Ovary (tissue), 10 donors: ENCODE measurements at places on chromosomes 2 and 18.

DNA sequence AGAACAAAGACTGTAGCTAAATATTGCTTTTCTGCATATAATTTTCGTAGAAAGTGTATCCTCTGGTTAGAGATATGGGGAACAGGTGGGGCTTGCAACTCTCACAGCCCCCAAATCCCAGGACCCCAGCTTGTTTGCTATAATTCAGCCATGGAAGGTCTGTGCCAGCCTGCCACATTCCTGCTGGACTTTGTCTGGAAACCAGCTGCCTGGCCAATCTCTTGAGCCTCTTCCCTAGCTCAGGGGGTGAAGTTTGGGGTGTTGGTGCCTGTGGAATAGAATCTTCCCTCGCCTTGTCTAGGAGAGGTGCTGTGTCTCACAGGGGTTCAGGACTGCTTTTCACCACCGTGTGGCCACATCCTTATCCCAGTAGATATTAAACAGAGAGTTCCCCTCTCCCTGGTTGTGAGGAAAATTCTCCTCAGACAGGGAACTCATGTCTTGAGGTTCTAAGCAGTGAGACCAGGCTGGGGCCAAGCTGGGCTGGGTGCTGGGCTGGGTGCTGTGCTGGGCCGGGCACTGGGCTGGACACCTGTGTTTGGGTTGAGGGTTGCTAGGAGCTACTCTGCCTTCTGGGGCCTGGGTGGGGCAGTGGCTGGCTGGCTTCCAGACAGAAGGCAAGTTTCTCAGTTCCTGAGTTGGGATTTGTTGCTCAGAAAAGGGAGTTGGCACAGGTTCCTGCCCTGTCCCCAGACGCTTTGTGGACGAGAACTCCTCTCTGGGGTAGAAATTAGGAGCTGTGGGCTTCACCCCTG, 12.3 kb downstream of the TOGARAM2 start:
- H3K27ac ChIP-seq = no peak overlapping the region
- no peaks in the 10 kb centered on the region for H3K27me3 ChIP-seq
- H3K4me3 ChIP-seq = no peak overlapping the region
- no peak for DNase-seq

DNA sequence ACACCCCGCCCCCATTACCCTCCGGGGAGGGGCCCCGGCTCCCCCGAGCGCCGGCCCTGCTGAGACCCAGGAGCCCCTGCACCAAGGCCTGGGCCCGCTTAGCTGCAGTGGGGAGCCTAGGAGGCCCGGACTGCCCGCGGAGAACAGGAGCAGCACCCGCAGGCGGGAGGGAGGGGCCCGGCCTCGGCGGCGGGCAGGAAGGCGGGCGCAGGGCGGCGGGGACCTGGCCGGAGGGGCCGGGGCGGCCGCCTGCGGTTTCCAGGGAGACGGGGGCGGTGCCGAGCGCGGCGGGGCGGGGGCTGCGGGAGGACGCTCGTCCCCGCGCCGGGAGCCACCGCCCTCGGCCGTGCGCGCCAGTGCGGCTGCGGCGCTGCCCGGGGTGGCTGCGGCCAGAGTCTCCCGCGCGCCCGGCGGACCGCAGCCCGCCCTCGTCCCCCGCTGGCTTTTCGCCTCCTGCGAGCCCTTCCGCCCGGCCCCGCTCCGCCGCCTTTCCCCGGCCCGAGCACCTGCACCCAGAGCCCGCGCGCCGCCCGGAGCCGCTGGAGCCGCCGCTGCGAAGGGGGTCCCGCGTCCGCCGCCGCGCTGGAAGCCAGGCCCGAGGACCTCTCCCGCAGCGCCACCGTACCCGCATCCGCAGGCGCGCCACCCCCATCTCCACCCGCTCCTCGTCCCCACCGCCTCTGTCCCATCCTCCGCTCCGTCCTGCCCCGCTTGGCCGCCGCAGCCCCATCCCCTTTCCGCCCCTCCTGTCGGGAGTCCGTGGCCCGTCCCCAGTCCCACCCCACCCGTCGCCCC, 17.2 kb downstream of the GPC1 start:
- peak overlapping the region; percentile 57 for H3K4me3 ChIP-seq
- H3K27me3 ChIP-seq = no peaks in the 10 kb centered on the region
- H3K36me3 ChIP-seq = no peaks in the 10 kb centered on the region
- peak overlapping the region; percentile 45 for H3K27ac ChIP-seq

- no peaks in the 10 kb centered on the region for H3K36me3 ChIP-seq
- H3K4me3 ChIP-seq = peak overlapping the region; percentile 99
- H3K27ac ChIP-seq = peak overlapping the region; percentile 97
- peak; percentile 78 for DNase-seq
- no peaks in the 10 kb centered on the region for H3K27me3 ChIP-seq
- peaks cover 10% of the 10 kb centered on the region for H3K4me1 ChIP-seq
These were observed 2.8 kb upstream of the CTDSP1 start for GRCh38 chr2:218396688-218397462.

DNA sequence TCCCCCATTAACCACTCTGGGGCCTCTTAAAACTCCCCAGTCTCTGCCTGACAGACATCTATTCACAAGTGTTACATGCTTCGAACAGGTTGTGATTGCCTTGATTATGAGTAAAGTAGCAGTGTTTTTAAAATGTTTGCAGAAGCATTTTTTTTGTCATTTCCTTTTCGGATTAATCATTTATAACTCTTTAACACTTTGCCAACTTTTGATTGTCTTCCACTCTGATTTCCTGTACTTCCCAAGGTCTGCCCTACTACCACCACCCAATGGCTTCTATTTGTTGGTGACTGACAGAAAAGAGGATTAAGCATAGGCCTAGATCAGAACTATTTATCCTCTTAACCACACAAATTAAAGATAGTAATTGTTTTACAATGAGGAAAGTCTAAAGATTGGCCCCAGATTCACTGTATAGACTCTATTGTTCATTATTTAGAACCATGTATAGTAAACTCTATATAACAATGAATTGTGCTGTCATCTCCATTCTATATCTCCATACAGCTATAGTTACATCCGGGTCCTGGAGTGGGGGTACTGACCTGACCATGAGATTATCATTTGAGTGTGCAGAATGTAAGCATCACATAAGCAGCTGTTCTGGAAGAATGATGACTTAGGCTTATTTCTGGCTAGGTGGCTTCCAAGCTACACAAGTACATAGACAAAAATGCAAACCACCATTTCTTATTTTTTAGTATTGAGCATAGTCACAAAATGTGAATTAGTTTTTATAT, 110.3 kb upstream of the RBMS1 start:
- H3K36me3 ChIP-seq = no peaks in the 10 kb centered on the region
- DNase-seq = no peak

DNA sequence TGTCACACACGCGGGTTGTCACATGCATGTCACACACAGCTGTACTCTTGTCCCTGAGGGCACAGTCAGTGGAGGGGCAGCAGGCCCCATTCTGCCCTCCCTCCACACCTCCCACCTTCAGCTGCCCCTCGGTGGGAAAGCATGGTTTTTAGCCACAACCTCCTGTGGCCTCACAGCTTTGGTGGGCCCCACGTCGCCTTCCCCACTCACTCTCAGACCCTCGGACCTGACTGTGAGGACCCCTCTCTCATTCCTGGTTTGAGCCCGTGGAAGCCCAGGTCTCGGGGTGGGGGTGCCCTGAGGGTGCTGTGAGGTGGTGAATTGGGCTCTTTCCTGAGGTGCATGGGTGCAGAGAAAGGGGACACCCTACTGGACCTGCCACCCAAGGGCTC, 19.9 kb downstream of the KCNG2 start:
- H3K36me3 ChIP-seq = no peaks in the 10 kb centered on the region
- no peak overlapping the region for H3K4me3 ChIP-seq
- no peaks in the 10 kb centered on the region for H3K4me1 ChIP-seq

GRCh38 chr2:143803936-143804335, 674.7 kb downstream of the ARHGAP15 start:
- no peak for DNase-seq
- H3K4me3 ChIP-seq = no peak overlapping the region
- no peaks in the 10 kb centered on the region for H3K27me3 ChIP-seq
- peaks cover 5% of the 10 kb centered on the region for H3K4me1 ChIP-seq

GRCh38 chr2:226308986-226309385, 490.6 kb downstream of the IRS1 start:
- no peaks in the 10 kb centered on the region for H3K36me3 ChIP-seq
- no peaks in the 10 kb centered on the region for H3K4me1 ChIP-seq
- H3K27me3 ChIP-seq = no peaks in the 10 kb centered on the region
- no peak for DNase-seq
- H3K27ac ChIP-seq = no peak overlapping the region

- H3K4me1 ChIP-seq = peaks cover 10% of the 10 kb centered on the region
- H3K27ac ChIP-seq = peak overlapping the region; percentile 6
- DNase-seq = peak; percentile 70
- H3K36me3 ChIP-seq = no peaks in the 10 kb centered on the region
- no peak overlapping the region for H3K4me3 ChIP-seq
These were observed 81.5 kb downstream of the NRP2 start for GRCh38 chr2:205763708-205764211.

GRCh38 chr18:62346333-62347088, 21.4 kb downstream of the TNFRSF11A start:
- H3K27me3 ChIP-seq = no peaks in the 10 kb centered on the region
- H3K4me1 ChIP-seq = no peaks in the 10 kb centered on the region
- H3K27ac ChIP-seq = no peak overlapping the region
- H3K4me3 ChIP-seq = no peak overlapping the region
- no peaks in the 10 kb centered on the region for H3K36me3 ChIP-seq
- DNase-seq = no peak

DNA sequence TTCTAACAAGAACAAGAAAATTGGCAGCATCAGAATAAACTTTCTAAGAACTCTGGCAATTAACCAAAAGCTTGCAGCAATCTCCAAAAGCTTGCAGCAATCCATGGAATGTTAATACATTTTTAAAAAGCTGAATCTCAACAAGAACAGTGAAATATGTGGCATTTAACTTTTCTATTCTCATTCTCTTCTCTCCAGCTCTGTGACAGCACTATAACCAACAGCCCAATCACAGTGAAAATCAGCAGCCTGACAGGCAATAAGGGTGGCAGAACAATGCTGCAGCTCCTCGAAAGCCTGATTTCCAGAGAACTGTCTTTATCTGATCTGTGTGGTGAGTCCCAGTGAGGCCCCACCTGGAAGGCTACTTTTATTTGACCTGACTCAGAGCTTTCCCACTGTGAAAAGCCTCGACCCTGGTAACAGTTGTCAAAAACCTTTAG, 60.0 kb downstream of the TMEM131 start:
- no peak overlapping the region for H3K4me3 ChIP-seq
- H3K27me3 ChIP-seq = no peaks in the 10 kb centered on the region
- peaks cover 6% of the 10 kb centered on the region for H3K4me1 ChIP-seq
- H3K27ac ChIP-seq = no peak overlapping the region
- no peaks in the 10 kb centered on the region for H3K36me3 ChIP-seq
